Activated CD4-positive, alpha-beta memory T cell treated with anti-CD3 and anti-CD28 coated beads for 36 hours (primary cell): ENCODE measurements at places on chromosomes 7 and 10. TPM values are rescaled to one million over a fixed set of nuclear protein-coding genes. Genes with fewer than 3 reads are reported as not detected.

GRCh38 chr7:77537136-77537777, at the start of gene PTPN12:
Gene PTPN12, plus strand, starts transcription at chr7:77537295. Its CDS starts 252 bp downstream, at chr7:77537547.
- H3K27ac ChIP-seq: peak within 1 kb of the TSS; percentile 87
- peak within 1 kb of the TSS; percentile 97 for H3K4me3 ChIP-seq

GRCh38 chr7:117097860-117098259, 144.6 kb downstream of the ST7 start:
- no peak overlapping the region for H3K4me3 ChIP-seq
- no peaks in the 10 kb centered on the region for H3K36me3 ChIP-seq
- DNase-seq: no peak
- no peaks in the 10 kb centered on the region for H3K27me3 ChIP-seq
- no peak overlapping the region for H3K27ac ChIP-seq

DNA sequence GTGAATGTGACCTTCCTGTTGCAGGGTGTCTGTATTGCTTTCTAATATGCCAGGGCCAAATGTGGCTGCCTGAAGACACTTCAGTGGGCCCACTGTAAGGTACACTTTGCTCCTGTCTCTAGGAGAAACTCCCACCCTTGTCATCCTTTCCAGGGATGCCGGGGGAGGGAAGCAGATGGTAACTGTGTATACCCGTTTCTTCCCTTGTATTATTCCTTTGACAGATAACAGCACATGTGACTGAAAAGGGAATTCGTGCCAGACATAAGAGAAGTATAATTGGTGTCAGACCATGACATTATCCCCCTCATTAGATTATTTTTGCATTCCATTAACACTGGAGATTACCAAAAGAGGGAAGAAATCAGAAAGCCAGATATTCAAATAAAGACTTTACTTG, 317.7 kb downstream of the CAMK1D start:
- no peaks in the 10 kb centered on the region for H3K27me3 ChIP-seq
- H3K36me3 ChIP-seq: peaks cover 18% of the 10 kb centered on the region
- no peak overlapping the region for H3K27ac ChIP-seq
- DNase-seq: no peak

The CALCR gene
- not detected for total RNA-seq
